A673 (cell line): ENCODE measurements at places on chromosomes 6 and 20.
A peak's percentile ranks its signal among the peaks of the same experiment; 100 is the strongest.

DNA sequence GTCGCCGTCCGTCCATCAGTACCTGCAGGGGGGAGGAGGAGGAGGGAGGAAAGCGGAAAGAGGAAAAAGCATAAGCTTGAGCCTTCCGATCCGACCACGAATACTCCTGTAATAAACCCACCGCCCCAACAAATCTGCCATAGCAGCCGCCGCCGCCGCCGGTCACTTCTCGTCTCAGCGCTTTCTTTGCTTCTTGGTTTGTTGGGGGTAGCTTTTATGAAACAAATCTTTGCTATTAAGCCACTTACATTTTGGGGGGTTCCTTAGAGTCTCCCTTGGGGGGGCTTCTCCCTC, 277 bp downstream of the ADGRB3 start:
- DNase-seq, result no peak

DNA sequence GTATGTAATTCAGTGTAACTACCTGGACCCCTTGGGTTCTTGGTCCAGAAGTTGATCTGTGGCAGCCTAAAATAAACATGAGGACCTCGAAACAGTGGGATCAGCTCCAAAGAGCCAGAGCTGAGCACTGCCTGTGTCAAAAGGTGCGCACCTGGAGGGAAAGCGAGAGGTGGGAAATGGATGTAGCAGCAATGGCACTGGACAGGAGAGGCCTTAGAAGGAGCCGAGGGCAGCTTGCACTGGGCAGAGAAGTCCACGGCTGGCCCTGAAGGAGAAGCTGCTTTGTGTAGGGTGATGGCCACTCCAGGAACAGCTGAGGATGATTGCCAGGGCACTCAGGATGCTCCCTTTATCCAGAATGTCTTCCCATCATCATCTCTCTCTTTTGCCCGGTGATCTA, 213.9 kb upstream of the SNX9 start:
- no peak for DNase-seq

- no peak for DNase-seq
These were observed 3.2 kb upstream of the DYNLRB1 start for GRCh38 chr20:34512955-34513419.

GRCh38 chr6:41274256-41274655, 12.2 kb downstream of the TREM1 start:
- DNase-seq, result no peak

GRCh38 chr6:32867554-32868256, 13.7 kb downstream of the PSMB9 start:
- DNase-seq, result no peak

GRCh38 chr6:105619971-105620741, 217.3 kb upstream of the PREP start:
- DNase-seq, result no peak

DNA sequence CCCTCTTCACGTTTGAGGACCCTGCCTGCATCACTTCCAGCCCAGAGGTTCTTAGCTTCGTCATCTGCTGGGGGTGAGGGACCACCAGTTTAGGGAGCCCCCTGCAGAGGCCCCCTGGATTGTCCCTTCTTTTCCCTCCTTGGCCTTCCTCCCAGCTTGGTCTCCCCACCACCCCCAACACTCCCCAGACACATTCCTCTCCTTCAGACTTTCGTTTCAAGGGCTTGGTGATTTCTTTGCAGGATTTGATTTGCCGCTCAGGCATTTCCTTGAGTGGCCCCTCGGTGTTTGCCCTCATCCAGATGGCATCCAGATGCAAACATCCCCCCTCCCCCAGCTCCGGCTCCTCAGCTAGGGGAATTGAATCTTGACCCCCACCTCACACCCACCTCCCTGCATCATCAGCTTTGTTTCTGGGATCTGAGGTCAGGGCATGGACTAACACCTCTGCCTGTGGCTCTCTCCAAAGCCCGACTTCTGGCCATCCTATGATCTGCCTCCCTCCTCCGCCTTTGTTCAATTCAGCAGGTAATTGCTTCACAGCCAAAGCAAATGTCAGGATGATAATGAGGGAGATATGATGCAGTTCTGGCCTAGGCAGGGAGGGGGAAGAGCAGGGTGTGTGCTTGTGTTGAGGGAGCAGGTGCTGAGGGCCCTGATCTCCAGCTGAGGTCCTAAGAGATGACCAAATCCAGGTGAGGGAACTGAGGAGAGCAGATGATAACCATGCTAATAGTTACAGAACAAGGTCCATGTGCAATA, 141.5 kb downstream of the VEGFA start:
- DNase-seq, result no peak

DNA sequence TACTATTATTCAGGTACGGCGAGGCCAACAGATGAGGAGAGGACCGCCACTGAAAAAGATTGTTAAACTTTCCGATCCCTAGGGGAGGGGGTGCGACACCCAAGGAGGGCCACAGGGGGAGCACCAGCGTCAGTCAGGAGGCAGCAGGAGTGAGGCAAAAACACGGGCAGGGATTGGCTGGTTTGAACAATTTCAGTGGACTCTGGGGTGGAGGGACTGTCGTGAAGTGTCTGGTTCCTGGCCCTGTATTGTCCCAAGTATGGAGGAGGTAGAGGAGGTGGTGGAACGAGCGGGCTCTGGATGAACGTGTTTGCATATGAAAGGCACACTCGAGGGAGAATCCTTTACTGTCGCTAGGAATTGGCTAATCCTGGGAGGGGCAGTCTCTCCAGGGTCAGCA, 32.5 kb upstream of the MCUR1 start:
- peak; percentile 27 for DNase-seq

DNA sequence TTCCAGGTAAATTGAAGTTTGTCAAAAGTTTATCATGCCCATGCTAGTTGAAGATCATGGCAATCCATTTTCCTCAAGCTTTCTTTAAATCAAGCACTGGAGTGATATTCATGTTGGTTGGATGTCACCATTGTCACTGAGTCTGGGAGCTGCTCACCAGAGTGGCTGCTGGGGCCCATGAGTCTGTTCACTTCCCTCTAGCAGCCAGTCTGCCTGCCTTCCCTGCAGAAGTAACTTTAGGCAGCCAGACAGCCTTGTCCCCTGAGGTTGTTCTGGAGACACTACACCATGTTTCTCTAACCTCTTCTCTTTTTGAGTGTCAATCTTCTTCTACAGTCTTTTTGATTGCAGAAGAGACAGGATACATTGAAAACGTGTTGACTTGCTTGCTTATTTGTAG, 5.5 kb downstream of the SIRT5 start:
- no peak for DNase-seq

GRCh38 chr6:132927713-132928112, 113.3 kb downstream of the RPS12 start:
- no peak for DNase-seq

DNA sequence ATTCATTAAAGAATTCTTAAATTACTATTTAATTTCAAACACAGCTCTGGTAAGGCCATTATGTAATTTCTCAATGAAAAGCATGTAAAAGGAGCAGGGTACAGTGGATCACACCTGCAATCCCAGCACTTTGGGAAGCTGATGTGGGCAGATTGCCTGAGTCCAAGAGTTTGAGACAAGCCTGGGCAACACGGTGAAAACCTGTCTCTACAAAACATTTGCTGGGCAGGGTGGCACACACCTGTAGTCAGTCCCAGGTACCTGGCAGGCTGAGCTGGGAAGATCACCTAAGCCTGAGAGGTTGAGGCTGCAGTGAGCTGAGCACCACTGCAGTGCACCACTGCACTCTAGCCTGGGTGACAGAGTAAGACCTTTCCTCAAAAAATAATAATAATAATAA, 37.4 kb downstream of the MDN1 start:
- no peak for DNase-seq

DNA sequence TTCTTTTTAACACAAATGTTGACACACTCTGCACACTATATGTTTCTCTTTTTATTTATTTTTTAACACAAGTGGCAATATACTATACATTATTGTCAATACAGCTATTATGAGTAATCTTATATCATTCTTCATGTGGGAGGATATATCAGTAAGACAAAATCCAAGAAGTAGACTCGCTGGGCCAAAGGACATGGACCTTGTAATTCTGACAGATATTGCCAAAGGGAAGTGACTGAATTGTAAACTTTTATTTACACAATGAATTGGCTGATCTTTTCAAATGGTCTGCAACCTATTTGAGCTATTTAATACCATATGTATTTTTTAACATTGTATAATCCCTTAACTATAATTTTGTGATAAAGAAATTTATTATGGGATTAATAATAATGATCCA, 56.0 kb downstream of the CCDC170 start:
- no peak for DNase-seq

DNA sequence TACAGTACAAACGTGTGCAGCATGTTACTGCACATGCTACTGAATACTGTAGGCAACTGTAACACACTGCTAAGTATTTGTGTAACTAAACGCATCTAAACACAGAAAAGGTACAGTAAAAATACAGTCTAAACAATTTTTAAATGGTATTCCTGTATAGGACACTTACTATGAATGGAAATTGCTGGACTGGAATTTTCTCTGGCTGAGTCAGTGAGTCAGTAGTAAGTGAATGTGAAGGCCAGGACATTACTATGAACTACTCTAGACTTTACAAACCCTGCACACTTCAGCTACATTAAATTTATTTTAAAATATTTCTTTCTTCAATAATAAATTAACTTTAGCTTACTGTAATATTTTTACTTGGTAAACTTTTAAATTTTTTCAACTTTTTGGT, 225.0 kb upstream of the TENT5A start:
- no peak for DNase-seq

GRCh38 chr6:85058806-85059205, 294.4 kb upstream of the TBX18 start:
- DNase-seq, result no peak

- DNase-seq, result no peak
These were observed 50.5 kb downstream of the FHL5 start for GRCh38 chr6:96613291-96613999.

DNA sequence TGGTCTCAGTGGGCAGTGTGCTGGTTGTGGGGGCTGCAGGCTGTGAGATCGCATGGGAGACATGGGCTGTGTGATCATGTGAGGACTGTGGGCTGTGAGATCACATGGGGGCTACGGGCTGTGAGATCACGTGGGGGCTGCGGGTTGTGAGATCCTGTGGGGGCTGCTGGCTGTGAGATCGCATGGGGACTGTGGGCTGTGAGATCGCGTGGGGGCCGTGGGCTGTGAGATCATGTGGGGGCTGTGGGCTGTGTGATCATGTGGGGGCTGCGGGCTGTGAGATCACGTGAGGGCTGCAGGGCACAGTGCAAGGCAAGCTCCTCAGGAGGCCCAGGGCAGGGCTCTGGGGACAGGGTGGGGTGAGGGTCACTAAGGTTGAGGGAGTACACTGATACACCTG, 140.5 kb upstream of the CST7 start:
- no peak for DNase-seq

- DNase-seq, result no peak
These were observed 215.7 kb downstream of the SLC35F1 start for GRCh38 chr6:118122801-118123200.

DNA sequence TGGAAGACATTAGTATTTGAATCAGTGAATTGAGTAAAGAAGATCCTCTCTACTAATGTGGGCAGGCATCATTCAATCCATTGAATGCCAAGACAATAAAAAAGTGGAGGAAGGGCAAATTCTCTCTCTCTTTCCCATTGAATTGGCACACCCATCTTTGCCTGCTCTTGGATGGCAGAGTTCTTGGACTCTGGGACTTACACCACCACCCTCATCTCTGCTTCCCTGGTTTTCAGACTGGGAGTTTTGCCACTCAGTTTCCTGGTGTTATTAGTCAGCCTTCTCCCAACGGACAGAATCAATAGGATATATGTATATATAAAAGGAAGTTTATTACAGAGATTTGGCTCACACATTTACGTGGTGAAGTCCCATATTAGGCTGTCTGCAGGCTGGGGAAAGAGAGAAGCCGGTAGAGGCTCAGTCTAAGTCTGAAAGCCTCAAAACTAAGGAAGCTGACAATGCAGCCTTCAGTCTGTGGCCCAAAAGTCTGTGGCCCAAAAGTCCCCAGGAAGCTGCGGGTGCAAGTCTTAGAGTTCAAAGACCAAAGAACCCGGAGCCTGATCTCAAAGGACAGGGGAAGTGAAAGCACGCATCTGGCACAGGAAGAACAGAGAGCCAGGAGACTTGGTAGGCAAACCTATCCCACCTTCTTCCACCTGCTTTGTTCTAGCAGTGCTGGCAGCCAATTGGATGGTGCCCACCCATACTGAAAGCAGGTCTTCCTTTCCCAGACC, 64.4 kb downstream of the SMPDL3A start:
- DNase-seq, result no peak
